Left colon (tissue), 2 donors: ENCODE measurements at places on chromosomes 2 and 18.

DNA sequence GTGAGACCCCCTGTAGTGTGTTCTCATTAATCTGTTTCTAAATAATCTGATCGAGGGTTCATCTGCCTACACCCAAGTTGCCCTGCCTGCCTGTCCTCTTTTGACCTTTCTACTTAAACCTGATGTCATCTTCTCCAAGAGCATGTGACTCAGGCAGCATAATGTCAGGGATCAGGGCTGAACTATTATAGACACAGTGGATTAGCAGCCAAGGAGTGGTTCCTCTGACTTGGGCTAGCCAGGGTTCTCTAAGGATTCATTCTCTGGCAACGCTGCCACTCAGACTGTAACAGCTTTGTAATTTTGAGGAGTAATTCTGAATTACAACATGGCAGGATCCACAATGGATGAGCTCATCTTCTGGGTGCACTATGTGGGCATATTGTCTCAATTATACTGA is 124.0 kb downstream of the MDH1 start:
- DNase-seq, result no peak

GRCh38 chr2:14520385-14520945 is 112.1 kb upstream of the LRATD1 start:
- no peak for DNase-seq

GRCh38 chr2:234963773-234964615 is 12.2 kb downstream of the SH3BP4 start:
- DNase-seq, result no peak

- no peak for DNase-seq
These were observed 198.6 kb upstream of the EPAS1 start for GRCh38 chr2:46098621-46099062.

DNA sequence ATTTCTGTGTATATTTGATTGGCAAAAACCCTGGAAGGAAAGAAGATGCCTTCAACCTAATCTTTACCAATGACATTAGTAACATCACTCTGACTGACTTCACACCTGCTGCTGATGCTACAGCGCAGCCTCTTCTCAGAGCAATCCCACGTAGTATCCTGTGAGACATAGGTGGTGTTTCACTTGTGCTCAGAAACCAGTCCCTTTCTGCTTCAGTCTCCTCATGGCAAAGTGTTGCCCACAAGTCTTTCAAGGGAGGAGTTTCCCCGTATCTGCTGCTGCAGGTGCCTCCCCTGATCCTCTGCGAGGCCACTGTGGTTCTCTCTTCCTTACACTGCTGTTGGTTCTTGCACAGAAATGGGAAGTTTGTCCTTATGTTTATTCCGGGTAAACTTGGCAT is 433.2 kb upstream of the TNP1 start:
- no peak for DNase-seq

DNA sequence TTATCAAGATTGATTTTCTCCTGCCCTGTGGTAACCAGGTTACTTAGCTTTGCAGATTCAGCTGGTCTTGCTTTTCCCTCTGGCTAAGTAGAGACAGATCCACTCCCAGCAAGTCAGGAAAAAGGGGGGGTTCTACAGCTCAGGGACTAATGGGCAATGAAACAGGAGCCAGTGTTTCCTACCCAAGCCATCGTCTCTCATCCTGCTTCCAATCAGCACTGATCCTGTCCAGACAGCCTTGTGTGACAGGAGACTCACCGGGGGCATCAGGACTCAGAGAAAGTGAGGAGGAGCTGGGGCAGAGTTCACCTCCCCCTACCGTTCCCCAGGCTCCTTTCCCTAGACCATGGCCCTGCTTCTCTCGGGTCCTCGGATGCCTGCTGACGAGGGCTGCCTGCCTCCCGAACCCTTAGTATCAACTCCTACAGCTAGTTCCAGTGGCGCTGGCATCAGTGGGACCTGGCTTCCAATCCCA is 307.6 kb downstream of the ALK start:
- no peak for DNase-seq

GRCh38 chr2:145102706-145103105 is 582.8 kb upstream of the ZEB2 start:
- DNase-seq, result no peak

DNA sequence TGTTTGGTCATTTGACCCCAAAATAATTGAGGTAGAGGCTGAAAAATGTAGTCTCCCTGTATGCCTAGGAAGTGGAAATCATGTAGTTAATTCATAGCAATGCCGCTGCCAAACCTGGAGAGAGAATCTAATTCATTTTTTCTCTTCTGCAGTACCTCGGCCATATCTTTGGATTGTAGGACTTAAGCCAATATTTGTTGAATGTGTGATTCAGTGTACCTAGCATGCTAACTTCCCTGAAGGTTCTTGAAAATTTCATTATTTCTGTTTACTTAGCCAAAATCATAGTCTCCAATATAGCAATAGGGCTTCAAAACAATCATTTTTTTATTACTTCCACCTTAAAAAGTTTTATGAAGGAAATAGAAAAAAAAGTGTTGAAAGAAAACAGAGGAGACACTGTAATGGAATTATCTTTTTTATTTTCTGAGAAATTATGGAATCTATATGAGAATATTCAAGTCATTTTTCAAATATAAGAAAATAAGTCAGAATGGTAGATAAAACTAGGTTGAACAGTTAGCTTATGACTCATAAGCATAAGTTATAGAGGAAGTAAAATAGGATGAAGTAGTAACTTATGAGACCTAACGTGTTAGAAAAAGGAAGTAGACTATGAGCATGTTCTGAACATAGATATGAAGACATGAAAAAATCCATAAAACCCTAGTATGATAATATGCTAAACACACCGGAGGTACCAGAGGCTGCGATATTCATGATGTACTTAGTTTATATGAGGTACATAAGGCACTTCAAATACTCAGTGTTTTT is 35.2 kb upstream of the CDH19 start:
- no peak for DNase-seq

GRCh38 chr2:217279140-217279539 is 419.3 kb upstream of the TNP1 start:
- DNase-seq, result no peak

GRCh38 chr2:147927053-147927588 is 82.3 kb downstream of the ACVR2A start:
- no peak for DNase-seq

DNA sequence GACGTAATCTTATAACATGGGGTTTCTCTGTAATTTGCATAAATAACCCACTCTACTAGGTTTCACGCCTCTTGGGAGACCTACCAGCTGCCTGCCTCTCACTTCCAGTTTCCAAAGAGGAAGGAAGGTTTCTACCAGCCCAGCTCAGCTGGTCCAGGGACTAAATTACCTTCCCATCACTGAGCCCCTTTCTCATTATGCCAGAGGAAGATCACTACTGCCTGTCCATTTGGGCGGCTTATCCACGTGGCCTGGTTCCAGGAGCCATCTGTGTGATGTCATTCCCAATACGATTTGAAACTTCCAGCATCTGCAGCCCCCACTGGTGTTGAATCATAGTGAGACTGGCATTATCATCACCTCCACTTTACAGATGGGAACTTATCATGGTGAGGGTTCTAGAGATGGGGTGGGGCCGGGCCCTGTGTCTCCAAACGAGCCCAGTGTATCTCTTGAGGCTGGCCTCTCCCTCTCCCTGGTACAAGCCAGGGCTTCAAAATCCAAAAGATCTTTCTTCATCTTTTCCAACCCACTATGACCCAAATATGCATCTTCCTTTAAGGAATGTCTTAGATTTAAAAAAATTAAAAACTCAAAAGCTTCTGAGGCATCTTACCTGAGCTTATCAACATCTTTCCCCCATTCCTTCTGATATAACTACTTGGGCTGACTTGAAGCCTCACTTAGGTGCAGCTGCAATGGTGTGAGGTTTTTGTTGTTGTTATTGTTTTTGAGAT is 140.8 kb downstream of the DDX1 start:
- DNase-seq, result no peak
